ENCODE measurements at places on chromosomes 5 and 9.

GRCh38 chr5:149857499-149857898, 87.1 kb downstream of the PDE6A start:
- peak; percentile 54 for DNase-seq

GRCh38 chr5:16465544-16466432, at the start of gene ZNF622:
TSS of gene ZNF622 (minus strand) at chr5:16465800. CDS start at chr5:16465665, 135 bp downstream.
- DNase-seq, result peak; percentile 97

- no peak for DNase-seq
Measured at GRCh38 chr5:23269981-23270380, 237.4 kb upstream of the PRDM9 start.

DNA sequence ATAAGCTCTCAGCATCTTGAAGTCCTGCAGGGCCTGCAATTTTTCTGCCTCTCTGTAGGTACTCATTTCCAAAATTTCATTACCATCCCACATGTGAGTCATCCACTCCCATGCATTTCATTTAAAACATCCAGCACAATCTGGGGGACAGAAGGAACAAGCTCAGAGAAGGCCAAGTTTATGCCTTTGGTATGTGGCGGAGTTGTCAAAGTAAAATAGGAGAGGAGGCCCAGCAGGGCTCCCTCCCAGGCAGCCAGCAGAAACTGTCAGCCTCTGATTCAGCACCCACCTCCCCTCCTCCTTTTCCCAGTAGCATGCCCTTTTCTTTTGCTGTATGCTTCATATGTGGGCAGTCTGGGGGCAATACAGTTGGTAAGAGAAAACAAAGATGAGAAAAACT, 126.4 kb upstream of the ZNF366 start:
- DNase-seq, result no peak

DNA sequence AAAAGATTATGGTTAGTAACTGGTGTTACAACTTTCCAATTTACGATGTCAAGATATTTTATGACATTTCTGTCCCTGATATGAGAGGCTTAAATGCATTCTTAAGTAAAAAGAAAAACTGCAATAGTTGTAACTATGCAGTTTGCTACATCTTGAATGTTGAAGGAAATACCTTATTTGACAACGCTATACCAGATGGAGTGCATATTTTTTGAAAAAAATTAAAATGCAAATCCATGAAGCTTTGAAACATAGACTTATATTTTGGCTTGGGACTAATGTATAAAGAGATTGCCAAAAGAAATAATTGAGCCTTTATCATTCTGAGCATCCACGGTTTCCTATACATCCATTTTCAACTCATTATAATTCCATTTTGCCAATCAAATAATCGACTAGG, 579.4 kb downstream of the TAF11L14 start:
- DNase-seq, result no peak

GRCh38 chr9:105079457-105079856, 151.5 kb upstream of the ABCA1 start:
- no peak for DNase-seq

DNA sequence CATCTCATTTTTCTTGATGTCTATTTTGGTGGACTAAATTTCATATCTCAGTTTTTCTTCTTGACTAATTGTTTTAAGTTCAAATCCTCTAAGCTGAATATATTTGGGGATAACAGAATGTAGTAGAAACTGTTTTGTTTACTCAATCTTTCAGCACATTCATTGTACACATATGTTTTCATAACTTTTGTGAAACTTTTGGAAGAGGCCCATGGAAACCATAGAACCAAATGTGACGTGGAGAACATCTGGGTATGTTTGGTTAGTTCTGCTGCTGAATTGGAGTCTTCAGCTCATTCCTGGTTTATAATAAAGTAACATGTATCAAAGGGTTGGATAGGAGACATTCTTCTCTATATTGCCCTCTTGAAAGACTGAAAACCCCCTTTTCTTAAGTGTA, 88.4 kb downstream of the CCDC171 start:
- DNase-seq, result no peak

- DNase-seq, result no peak
Measured at GRCh38 chr9:27701016-27701415, 127.7 kb upstream of the C9orf72 start.

GRCh38 chr5:135079760-135080159, 45.7 kb upstream of the PITX1 start:
- DNase-seq, result peak; percentile 41

Measured in spleen (tissue), 13 donors.